ENCODE measurements at places on chromosomes 11 and 22.
A peak's percentile ranks its signal among the peaks of the same experiment; 100 is the strongest.

DNA sequence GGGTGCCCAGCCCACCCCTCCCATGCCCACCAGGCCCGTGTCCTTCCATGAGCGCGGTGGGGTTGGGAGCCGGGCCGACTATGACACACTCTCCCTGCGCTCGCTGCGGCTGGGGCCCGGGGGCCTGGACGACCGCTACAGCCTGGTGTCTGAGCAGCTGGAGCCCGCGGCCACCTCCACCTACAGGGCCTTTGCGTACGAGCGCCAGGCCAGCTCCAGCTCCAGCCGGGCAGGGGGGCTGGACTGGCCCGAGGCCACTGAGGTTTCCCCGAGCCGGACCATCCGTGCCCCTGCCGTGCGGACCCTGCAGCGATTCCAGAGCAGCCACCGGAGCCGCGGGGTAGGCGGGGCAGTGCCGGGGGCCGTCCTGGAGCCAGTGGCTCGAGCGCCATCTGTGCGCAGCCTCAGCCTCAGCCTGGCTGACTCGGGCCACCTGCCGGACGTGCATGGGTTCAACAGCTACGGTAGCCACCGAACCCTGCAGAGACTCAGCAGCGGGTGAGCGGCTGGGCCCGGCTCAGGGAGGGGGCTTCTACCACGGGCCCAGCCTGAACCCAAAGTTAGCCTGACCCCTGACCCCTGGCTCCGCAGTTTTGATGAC, 3.0 kb downstream of the PKP3 start:
- DNase-seq: peak; percentile 65

DNA sequence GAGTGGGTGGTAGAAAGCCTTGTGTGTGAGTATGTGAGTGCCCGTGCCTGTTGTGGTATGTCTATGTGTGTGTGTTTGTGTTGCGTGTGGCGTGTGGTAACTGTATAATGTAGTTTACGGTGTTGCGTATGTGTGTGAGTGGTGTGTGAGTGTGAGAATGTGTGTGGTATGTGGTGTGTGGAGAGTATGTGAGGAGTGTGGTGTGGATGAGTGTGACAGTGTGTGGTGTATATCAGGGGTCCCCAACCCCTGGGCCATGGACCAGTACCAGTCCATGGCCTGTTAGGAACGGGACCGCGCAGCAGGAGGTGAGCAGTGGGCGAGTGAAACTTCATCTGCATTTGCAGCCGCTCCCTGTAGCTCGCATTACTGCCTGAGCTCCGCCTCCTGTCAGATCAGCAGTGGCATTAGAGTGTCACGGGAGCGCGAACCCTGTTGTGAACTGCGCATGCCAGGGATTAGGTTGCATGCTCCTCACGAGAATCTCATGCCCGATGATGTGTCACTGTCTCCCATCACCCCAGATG, 5.7 kb downstream of the UPK3A start:
- DNase-seq: no peak

DNA sequence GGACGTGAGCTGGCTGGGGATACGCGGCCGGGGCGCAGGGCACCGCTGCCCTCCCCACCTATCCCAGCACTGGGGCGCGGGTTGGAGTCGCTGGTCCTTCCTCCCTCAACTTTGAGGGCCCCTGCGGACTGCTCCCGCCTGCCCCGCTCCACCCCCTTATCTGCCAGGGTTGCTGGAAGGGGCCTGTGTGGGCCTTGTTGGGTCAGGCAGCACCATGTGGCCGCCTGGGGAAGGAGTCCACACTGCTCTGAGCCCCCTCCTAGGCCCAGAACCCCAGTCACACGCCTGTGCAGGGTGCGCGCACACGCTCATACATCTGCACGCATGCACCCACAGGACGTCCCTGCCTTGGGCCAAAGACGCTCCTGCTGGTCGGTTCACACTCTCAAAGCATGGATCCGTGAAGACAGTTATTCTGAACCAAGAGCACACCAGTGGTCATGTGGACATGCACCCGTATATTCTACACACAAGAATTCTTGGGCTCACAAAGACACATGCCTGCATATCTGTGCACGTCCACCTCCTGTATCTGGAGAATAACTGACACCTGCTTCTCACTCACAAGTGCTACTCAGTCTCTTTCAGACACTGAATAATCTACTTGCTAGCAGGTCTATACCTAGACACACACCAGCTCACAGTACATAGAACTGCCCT, 710 bp downstream of the TUB start:
- DNase-seq: peak; percentile 28

DNA sequence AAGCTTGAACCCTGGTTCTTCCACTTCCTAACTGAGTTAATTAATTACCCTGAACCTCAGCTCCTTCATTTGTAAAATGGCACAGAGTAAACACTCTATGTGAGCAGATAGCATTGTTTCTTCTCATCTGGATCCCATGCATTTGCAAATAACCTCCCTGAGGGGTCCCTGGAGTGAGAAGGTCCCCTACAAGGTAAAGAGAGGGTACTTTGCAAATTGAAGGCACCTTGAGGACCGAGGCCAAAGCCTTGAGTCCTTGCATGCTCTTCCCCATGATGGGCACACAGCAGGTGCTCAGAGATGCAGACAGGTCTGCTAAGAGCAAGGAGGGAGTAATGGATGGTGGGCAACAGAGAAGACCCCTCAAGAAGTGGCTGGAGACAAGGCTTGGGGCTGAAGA, 33.2 kb downstream of the OTOG start:
- DNase-seq: no peak

DNA sequence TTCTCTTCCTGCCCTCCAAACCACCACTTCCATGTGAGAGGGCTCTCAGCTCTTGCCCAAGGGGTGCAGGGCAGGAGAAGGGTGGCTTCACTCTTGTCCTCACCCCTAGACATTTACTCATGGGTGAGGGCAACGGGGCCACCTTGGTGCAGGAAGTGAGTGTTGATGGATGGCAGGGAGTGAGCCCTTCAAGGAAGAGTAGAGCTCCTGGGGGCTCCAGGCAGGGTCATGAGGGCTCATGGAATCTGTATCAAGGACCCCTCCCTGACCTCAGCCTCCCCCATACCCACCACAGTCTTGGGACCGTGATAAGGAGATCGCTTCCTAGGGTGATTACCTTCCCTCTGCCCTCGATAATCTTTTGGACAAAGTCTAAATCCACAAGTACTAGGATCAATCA, 37.8 kb downstream of the TSPAN18 start:
- no peak for DNase-seq
